Posterior cingulate gyrus (tissue), 11 donors: ENCODE measurements at places on chromosomes 2 and 18.

- no peak for DNase-seq
Measured at GRCh38 chr2:139067874-139068273, 287.7 kb upstream of the NXPH2 start.

- DNase-seq = no peak
Measured at GRCh38 chr2:28768422-28768821, 16.8 kb downstream of the PPP1CB start.

GRCh38 chr18:32450026-32450691 lies 20.5 kb downstream of the GAREM1 start:
- no peak for DNase-seq

- no peak for DNase-seq
Measured at GRCh38 chr2:108589372-108589771, 55.1 kb downstream of the LIMS1 start.

DNA sequence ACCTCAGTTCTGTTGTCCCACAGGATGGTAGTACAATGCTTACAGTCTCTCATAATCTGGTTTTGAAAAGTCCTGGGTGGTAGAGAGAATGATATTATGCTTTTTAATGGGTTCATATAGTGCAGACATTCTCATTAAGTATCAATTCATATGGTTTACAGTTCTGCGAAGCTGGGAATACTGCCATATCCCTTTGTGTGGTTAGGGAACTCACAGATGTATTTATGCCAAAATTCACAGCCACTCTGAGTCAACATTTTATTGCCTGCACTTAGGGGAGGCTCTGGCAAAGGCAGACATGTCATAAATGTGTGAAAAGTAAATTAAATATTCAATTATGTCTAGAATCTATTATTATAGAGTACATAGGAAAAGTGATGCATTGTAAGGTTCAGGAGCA lies 808.2 kb downstream of the SUCLG1 start:
- DNase-seq = no peak

DNA sequence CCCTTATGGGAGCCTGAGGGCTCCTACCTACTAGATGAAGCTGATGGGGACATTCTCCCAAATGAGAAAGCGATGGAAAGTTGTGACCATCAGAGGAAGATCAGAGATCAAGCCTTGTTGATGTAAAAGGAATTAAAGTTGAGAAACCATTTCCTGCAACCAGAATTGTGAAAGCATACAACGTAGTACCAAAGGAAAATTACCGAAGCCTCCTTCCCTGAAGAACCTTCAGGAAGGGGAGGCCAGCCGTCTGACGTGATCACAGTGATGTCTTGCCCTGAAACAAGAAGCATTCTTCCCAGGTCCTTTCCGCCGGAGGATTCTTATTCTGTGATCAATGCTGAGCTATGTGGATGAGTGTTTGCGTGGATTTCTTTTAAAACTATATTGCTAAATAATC lies 211.6 kb upstream of the TNP1 start:
- no peak for DNase-seq

- DNase-seq = peak; percentile 66
Measured at GRCh38 chr2:84849271-84849952, 31.5 kb downstream of the TRABD2A start.

GRCh38 chr18:42028247-42028832 lies 73.3 kb downstream of the PIK3C3 start:
- DNase-seq = no peak

DNA sequence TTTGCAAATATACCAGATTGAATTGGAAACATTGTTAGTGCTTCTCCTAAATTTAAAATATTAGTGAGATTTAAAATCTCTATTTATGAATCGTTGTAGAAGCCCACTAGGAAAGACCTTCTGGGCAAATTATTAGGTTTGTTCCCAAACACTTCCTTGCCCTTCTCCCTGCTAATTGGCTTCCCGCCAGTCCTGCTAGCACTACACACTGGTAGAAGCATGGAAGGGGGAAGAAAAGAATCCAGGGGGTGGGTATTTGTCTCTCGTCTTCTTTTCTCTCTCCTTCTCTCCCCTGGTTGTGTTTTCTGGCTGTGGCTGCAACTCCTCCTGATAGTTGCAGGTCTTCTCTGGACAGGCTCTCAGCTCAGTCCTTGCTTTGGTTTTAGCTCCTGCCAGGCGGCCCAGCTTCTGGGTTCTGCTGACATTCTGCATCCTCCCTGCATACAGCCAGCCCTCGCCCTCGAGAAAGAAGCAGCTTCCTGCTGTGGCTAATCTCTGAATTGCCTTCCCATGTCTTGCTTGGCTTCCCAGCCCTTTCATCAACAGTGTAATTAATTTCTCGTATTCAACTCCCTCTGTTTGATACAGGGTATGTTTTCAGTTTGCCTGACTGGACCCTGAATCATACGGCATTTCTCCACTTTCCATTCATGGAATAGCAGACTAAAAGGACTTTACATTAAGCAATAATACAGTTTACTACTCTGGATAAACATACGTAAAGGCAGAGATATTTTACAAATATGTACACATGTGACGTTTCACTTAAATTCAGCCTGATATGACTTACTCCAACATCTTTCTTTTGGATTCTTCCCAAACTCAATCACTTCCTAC lies 6.9 kb upstream of the PARD3B start:
- DNase-seq = no peak

- DNase-seq = no peak
Measured at GRCh38 chr18:26956863-26957262, 91.4 kb upstream of the AQP4 start.
